RCC 7860 (cell line): ENCODE measurements at places on chromosomes 11 and 22.

DNA sequence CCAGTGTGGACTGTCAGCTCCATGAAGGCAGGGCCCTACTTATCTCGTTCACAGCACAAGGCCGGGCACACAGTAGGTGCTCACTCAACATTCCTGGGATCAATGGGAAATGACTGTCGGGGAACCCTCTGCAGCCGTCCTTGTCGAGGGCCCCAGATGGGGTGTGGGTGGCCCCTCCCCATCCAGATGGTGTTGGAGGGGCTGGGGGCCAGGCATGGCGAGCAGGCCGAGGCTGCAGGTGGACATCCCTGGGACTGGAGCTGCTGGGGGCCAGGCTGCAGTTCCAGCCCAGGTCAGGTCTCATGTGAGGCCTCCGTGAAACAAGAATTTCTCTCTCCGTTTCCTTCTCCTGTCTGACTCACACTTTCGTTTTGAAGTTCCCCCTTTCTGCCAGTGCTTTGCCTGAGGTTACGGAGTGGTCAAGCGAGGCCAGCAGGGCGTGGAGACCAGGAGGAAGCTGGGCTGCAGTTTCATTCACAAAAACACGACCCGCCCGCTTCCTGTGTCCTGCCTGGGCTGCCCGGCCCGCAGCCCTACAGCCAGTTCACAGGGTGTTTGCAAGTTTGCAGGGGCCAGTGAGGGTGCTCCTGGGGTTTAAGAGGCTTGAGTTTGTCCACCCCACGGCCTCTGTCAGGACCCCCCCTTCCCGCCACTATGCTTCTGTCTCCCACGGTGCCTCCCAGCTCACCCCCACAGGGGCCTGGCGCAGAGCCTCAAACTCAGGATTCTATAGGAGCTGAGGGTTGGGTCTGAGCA lies 4.5 kb downstream of the MYEOV start:
- peak; percentile 98 for DNase-seq

DNA sequence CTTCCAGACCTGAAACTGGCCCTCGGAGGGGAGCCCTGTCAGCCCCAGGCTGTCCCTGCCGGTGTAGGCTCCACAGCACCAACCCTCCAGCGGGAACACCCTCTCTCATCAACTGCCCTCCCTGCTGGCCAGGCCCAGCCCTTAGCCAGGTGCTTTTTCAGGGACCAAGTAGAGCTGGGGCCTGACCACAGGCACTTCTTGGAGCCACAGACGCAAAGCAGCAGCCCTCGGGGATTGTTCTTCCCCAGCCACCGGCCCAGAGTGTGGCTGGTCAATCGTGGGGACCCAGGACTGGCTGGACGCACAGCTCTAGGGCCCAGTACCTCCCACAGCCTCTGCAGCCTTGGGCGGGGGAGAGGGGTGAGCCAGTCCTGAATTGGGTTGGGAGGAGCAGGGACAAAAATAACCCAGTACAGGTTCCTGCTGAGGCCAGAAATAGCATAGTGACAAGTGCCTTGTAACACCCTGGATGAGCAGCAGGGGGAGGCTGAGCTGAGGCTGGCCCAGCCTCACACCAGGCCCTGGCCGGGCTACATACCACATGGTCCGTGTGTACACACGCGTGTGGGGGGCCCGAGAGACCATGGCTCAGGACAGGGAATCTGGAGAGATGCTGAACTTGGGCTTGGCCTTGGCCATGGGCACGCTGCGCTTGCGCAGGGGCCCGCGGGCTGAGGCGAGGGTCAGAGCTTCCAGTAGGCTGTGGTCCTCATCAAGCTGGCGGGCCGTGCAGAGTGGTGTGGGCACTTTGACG lies 2.0 kb downstream of the KCNJ11 start:
- peak; percentile 6 for DNase-seq

- no peak for DNase-seq
These were observed 9.8 kb upstream of the USP2 start for GRCh38 chr11:119391275-119391674.

GRCh38 chr11:85791409-85791990 lies 19.4 kb downstream of the SYTL2 start:
- no peak for DNase-seq

- DNase-seq, result no peak
These were observed 10.0 kb downstream of the SLC37A2 start for GRCh38 chr11:125072961-125073590.

DNA sequence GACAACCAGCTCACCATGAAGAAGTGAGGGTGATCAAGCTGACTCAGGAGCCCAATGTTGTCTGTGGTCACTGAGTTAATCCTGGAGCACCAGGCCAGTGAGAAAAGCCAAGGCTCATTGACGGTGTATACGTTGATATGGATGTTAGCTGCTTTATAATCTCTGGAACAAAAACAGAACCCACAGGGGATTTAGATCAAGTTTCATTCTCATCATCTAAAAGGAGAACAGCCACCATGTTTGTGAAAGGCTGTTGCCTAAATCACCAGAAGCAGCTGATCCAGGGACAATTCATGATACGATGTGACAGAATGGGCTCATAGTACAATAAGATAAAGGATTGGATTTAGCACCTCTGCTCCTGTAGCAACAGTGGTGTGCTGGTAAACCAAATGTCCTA lies 68.5 kb downstream of the GDPD4 start:
- no peak for DNase-seq

DNA sequence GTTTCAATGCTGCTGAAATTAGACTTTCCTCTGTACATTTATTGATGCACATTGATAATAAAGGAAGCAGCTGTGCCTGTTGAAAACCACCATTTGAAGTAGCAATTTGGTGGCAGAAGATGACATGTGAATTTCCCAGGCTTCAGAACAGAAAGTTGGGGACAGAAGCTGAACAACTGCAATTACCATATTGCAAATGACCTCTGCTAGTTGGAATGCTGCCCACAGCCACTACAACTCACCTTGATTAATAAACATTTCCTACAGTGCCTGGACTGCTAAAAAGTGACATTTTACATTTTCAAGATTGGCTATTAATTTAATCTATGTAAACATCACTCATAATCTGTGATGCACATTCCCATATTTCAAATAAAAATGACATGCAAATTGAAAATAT lies 208.6 kb downstream of the LUZP2 start:
- DNase-seq, result no peak

DNA sequence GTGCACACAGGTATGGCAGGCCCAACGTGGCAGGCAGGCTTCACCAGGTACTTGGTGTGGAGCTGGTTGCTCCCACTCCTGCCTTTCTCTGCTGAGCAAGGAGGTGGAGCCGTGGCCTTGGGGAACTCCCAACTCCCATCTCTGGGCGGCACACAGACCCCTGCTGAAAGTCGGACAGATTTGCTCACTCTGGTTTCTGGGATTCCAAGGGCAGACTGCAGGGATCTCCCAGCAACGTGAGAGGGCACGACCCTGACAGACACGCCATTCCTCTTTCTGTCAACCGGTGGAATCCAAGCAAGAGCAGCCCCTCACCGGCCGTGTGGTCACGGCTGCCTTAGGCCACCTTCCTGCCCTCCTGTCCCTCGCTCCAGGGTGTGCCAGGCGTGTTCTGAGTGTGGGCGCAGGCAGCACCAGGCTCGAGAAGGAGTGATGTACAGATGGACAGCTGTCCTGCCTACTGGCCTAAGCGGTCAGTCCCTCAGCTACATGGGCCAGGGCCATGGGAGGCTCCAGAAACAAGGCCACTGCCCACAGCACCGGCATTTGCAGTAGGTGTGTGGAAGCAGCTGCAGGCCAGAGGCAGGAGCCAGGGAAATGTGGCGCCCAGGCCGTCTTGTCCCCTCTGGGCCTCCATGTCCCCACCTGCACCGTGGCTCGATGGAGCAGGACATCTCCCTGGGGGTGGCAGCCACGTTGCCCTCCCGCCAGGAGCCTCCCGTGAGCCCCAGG lies 13.7 kb upstream of the PPARA start:
- DNase-seq, result no peak
